Hematopoietic multipotent progenitor cell (in vitro differentiated cells): ENCODE measurements at places on chromosomes 4 and X. TPM values are rescaled to one million over a fixed set of nuclear protein-coding genes. Genes with fewer than 3 reads are reported as not detected.

RS1 gene
- not detected for total RNA-seq

NAP1L3 gene
- 12.4 TPM for total RNA-seq

HOPX gene
- total RNA-seq = 134 TPM

CFI gene
- 1.6 TPM for total RNA-seq
